ENCODE measurements at places on chromosomes 13 and 19.

DNA sequence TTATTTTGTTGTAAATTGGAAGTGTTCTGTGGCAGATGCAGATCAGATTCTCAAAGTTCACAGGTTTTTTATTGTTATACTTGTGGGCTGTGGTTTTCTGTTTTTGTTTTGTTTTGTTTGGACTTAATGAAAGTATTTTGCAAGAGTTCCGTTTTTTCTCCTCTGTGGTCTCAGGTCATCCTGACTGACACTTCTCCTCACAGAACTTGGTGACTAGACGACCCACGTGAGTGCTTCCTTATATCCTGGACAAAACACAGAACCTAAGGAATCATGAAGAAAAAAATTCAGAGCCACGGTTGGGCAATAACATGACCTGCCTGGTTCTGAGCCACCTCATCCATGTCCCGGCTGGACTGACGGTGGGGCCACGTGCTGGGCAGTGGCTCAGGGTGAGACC lies 2.5 kb upstream of the RFPL4AL1 start:
- no peak for DNase-seq

DNA sequence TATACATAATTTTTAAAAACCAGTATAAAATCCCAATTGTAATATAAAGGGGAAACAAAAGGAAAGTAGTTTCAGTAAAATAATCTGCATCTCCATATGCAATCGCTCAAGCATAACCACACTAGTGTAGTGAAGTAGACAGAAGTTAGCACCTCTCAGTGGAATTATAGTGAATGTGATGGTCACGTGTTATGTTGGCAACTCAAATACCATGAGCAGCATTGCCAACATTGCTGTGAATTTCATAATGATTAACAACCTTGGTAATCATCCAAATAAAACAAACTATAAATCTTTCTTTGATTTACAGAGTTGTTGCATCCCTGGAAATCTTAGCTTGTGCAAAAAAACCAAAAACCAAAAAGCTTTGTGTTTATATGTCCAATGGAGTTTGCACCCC lies 77.3 kb upstream of the SIAH3 start:
- DNase-seq: no peak

DNA sequence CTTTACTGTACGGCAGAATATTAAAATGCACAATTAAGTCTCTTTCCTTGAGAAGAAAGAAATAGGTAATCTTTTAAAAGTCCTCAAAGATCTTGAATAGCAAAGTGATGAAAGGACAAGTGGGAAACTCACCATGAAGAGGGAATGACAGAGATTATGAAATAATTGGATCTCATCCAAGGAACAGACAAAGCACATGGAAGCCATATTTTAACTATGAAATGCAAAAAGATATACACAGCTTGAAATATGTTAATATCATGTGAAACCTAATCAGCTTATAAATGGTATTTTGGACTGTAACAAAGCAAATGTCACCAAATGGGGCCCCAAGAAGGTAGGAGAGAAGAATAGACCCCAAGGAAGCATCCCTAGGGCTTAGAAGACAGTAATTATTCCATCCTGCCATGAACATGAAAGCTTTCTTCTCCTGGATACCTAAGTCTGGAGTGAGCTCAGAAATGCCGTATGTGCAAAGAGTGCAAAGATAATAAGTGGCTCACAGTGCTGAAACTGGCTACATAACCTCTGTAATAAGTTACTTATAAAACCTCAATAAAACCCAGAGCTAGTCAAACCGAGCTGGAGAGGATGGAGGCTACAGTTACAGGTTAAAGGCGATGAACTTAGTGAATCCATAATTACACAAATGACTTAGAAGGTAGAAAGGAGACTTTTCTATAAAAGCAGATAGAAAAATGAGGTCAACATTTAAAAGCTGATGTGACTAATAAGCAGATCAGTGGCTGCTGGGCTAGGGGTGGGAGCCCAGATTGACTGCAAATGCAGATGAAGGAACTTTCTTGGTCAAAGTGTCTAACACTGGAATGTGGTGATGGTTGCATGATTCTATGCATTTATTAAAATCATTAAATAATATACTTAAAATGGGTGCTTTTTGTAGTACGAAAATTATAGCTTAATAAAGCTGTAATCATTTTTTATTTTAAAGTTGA lies 34.4 kb downstream of the DCLK1 start:
- no peak for DNase-seq

DNA sequence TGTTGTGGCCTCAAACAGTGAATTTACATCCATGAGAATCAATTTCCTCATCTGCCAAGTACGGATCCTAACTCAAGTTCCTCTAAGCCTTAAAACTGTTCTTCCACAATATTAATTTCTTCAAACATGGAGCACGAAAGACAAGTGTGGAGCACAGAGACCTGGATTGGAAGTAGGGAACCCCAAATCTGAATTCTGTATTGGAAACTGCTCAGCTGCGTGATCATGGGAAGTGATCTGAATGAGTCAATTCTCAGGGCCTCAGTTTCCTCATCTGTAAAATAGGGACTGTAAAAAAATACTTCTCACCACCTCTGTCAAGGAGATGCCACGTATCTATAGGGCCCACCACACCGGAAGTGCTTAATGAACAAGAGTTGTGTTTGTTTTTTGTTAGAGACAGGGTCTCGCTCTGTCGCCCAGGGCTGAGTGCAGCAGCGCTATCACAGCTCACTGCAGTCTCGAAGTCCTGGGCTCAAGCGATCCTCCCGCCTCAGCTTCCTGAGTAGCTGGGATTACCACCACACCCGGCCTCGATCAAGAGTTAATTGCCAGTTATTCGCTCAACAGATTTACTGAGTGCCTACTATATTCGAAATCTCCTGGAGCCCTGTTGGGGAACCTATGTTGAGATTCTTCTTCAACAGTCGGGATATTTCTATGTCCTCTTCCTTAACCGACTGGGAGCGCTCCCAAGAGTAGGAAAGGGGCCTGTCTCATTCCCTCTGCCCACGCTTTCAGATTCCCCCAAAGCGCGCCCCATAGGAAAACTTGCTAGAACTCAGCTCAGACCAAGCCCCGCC lies 1.6 kb downstream of the SERTAD3 start:
- DNase-seq: no peak

GRCh38 chr19:53865523-53865917 lies 2.2 kb upstream of the MYADM start:
- DNase-seq: no peak

DNA sequence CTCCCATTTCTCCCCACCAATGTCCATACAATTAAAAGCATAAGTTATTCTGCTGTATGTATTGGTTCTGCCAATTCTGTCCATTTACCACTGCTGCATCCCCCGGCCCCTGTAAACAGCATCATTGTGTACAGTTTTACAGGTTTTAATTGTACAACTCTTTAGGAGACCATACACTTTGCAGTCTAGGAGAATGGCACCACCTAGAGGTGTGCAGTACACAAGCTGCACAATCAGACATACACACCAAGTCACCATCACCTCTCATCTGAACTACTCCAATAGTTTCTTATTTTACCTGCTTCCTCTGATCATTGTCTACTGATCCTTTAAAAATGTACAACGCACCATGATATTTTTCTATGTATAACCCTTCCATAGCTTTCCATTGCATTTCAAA lies 855.9 kb upstream of the KLHL1 start:
- DNase-seq: no peak

DNA sequence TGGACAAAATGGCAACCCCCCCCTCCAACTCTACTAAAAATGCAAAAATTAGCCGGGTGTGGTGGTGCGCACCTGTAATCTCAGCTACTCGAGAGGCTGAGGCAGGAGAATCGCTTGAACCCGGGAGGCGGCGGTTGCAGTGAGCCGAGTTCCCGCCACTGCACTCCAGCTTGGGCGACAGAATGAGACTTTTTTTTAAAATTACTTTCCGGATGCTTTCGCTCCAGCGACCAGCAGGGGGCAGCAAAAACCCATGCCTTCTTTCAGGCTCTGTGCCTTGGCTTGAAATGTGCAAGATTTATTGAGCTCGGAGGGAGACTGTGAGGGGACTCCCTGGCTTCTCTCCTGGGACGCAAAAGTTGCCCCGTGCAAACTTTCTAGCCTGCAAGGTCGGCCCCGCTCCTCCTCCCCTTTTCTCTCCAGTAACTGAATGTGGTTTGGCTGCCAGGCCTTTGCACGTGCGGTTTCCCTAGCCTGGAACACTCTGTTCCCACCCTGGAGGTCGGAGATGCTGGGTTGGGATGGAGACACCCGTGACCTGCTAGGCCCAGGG lies 61.4 kb upstream of the NFIC start:
- DNase-seq: peak; percentile 49

- DNase-seq: no peak
Observed at GRCh38 chr19:45403781-45404556, 900 bp downstream of the PPP1R13L start.

DNA sequence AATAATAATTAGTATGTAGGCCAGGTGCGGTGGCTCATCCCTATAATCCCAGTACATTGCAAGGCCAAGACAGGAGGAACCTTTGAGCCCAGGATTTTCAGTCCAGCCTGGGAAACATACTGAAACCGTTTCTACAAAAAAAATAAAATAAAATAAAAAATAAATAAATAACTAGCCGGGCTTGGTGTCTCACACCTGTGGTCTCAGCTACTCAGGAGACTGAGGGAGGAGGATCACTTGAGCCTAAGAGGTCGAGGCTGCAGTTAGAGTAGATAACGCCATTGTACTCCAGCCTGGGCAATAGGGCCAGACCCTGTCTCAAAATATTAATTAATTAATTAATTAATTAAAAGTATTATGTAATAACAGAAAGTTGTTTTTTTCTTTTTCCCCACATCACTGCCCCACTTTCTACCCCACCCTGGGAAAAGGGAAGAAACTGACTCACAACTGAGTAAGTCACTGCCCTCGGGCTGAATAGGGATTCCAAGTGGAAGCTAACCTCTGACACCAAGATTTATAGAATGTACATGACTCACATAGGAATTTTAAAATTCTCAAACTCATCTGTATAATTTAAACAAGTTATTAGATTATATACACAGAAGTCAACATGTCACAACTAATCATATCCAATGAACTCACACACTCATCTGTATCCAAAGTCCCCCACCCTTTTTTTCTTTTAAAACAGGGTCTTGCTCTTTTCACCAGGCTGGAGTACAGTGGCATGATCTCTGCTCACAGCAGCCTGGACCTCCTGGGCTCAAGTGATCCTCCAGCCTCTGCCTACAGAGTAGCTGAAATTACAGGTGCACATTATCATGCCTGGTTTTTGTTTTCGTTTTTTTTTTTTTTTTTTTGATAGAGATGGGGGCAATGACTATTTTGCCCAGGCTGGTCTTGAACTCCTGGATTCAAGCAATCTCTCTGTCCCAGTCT lies 12.5 kb downstream of the ZNF611 start:
- no peak for DNase-seq

GRCh38 chr13:20616059-20616797 lies 49.3 kb downstream of the IFT88 start:
- no peak for DNase-seq

DNA sequence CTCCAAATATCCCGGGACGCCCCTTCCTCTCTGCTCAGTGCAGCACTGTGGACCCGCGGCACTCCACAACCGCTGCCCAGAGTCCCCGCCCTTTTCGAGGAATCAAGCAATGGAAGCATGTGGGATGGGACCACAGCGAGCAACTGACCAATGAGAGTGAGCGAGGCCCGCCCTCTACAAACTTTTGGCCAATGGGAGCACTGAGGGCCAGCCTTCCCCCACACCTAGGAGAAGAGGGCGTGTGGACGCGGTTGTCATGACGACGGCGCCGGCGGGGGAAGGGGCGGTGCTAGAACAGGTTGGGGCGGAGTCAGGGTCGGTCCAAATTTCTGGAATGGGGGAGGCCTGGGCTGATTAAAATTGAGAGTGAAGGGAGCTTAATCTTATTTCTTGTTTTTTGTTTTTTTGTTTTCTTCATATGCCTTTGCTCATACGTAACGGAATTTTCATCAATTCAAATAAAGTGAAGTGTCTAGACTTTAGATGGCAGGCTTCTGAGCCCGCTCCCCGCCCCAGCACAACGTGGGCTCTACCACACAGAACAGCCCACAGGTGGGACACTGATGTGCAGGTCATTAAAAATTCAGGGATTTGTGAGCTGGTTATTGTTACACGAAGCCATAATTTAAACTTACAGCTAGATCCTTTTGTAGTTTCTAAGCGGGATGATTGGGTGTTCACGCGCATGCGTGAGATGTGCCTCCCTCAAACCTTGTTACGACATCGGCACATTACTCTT lies at the start of gene DNAAF3:
Gene DNAAF3 (minus strand): TSS at position 84 of the 739 bp plus-strand sequence. CDS start 200 bp downstream, outside the sequence.
- DNase-seq: peak; percentile 27

DNA sequence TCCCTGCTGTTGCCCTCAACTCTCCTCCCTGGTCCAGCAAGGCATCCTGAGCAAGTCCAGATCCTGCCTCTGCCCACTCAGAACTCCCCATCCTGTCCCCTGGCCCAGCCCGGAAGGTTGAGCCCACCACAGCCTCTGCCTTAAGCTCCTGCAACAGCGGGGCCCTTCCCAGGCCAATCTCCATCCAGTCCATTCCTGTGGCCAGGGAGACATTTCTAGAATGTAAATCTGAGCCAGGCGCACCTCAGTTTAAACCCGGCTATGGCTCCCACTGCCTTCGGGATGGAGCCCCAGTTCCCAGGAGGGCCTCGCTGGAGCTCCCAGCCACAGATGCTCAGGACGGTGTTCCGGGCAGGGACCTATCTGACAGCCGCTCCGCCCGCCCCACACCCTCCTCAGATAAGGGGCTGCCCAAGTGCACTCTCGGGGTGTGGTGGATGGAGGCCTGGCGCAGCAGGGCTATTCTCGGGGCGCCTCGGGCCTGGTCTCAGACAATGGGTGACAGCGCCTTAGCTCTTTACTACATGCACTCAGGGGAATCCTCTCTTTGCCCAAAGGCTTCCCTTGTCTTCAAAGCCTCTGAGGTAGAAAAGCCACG lies 5.3 kb downstream of the TRAPPC6A start:
- no peak for DNase-seq

DNA sequence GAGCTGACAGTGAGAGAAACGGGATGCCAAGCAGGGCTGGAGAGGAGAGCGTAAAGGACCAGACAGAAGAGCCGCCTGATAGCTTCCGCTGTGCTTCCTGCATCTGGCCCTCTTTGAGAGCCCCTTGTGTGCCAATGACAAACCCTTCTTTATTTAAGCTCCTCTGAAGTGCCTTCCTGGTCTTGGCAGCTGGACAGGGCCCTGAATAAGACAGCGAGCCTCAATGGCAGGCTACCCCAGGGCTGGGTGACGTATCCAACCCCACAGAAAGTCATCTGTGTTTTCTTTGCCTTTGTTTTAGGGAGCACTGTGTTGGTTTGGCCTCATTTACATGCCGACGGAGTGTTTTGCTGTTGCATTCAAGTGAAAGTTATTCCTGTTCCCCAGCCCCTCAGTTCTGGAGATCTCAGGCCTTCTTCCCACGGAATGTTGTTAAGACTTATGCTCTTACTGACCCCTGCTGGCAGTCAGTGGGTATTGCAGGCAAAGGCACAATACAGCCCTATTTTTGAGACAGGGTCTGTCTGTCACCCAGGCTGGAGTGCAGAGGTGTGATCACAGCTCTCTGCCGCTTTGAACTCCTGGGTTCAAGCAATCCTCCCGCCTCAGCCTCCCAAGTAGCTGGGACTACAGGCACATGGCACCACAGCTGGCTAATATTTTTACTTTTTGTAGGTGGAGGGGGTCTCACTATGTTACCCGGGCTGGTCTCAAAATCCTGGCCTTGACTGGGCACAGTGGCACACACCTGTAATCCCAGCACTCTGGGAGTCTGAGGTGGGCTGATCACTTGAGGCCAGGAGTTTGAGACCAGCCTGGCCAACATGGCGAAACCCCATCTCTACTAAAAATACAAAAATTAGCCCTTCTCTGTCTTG lies 16.8 kb downstream of the CCL25 start:
- DNase-seq: no peak

GRCh38 chr19:9878511-9879196 lies 43.5 kb downstream of the PIN1 start:
- DNase-seq: no peak

- DNase-seq: no peak
Observed at GRCh38 chr13:110509971-110510786, 51.3 kb downstream of the RAB20 start.

GRCh38 chr13:104270731-104271130 lies 1204.5 kb upstream of the SLC10A2 start:
- no peak for DNase-seq
